ENCODE measurements at places on chromosomes 7 and 10.

DNA sequence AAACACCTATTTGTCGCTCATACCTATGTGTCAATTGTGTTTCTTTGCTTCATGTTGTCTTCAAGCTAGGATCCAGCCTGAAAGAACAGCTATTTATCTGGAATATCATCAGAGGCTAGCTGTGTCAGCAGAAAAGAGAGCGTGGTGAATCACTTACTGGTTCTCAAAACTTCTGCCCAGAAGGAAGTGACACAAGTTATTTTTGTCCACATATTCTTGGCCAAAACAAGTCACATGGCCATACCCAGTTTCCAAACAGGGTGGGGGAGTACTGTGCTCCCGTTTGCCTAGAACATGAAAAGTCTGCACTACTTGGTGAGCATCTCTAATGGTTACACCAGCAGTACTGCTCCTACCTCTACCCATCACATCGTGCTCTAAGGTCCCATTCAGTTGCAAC lies 160.9 kb upstream of the CSTF2T start:
- DNase-seq: no peak

- DNase-seq: no peak
Measured at GRCh38 chr7:131027287-131027773, 293.3 kb upstream of the KLF14 start.

GRCh38 chr10:77614778-77615625 lies 22.6 kb downstream of the KCNMA1 start:
- DNase-seq: no peak

DNA sequence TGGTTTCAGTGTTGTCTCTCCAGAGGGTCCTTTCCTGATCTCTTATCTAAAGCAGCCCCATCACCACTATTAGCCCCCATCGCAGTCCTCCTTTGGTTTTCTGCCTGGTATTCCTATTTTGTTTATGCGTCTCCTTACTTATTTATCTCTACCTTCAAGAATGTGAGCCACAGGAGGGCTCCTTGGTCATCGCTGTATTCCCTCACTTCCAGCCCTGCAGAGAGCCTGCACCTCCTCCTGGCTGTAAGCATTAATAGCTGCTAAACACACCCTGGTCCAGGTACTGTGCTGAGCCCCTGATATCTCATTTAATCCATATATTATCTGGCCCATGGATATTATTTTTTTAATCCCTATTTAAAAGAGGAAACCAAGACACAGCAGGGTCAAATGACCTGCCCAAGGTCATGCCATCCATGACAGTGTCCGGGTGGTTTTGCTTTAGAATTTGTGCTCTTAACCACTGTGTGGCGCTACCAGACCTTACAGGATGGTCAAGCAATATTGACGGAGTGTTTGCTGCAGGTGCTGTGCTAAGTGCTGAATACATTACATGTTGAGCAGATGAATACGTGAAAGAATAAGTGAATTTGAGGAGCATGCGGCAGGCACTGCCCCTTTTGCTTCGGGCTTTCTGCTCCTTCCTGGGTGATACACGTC lies 227.2 kb downstream of the ADAM12 start:
- no peak for DNase-seq

DNA sequence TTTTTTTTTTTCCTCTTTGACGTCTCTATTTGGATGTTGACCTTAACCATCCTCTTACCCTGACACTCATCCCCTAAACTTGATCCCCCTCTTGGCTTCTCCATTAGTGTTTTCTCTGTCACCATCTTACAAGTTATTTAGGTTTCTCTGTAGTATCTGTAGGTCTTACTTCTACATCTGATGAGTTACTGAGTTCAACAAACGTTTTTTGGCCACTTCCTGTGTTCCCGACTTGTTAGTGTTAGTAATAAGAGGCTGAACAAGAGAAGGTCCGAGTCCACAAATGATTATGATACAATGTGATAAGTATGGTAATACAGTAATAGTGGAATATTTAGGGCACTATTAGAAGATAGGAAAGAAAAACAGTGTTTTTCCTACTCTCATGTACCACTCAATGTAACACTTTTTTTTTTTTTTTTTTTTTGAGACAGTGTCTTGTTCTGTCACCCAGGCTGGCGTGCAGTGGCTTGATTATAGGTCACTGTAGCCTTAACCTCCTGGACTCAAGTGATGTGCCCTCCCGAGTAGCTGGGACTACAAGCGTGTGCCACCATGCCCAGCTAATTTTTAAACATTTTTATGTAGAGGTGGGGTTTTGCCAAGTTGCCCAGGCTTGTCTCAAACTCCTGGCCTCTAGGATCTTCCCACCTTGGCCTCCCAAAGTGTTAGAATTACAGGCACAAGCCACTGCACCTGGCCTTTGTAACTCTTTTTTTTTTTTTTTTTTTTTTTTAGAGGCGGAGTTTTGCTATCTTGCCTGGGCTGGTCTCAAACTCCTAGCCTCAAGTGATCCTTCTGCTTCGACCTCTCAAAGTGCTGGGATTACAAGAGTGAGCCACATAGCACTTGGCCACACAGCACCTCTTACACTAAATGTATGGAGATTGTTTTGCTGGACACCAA lies 12.5 kb downstream of the CCSER2 start:
- DNase-seq: no peak

DNA sequence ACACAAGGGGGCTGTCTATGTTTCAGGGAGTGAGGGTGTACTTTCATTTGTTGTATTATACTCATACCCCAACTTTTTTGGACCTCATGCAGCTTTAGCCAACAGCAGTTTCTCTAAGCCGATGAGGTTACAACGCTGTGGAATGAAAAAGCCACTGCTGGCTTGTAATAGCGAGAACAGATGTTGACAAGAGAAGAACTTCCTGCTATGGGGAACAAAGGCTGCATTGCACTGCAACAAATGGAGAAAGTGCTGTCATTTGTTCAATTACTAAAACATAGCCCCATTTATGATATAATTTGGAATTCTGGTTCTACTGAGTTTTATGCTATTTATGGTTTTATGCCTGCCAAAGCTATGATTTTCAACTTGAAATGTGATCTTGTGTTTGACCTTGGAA lies 104.2 kb upstream of the TMEM72 start:
- no peak for DNase-seq

- DNase-seq: no peak
Measured at GRCh38 chr7:100547872-100548271, 8.9 kb downstream of the AGFG2 start.

DNA sequence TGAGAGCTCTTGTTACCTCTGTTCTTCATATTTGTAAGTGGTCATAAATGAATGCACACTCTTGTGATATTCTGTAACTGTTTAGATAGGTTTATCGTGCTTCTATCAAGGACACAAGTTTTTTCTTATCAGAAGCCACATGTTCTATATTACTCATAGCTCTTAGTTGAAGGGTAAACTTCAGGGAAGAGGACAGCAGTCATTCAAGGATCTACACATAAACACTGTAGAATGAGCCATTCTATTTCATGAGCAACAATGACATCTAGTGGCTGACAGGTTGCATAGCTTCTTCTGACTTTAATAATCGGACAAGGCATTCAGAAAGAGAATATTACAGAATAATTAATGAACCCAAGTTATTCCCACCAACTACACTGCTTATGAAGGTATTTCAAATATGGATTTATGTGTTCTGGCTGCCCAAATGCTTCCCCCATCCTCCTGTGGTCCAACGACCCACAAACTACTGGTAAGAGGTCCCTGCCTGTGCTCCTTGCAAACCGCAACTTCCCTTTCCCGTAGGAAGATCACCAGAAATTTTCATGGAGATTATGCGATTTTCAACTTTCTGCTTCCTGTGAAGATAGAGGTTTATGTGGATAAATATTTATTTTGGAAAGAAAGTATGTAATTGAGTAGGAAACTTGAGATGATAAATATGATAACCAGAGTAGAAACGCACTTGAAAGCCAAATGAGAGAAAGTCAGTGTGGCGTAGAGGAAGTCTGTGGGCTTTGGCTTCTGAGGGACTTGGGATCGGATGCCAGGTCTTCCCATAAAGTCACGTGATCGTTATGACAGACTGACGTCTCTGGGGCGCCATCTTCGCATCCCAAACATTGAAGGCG lies 16.8 kb upstream of the ABCB5 start:
- no peak for DNase-seq
